G401 (cell line): ENCODE measurements at places on chromosomes 6 and 20. TPM values are rescaled to one million over a fixed set of nuclear protein-coding genes. Genes with fewer than 3 reads are reported as not detected.

PRDM13 gene
- 0.06 and 0.34 TPM in 2 replicates for total RNA-seq

RALGAPA2 gene
- 5.2 and 8.6 TPM in 2 replicates for total RNA-seq

KIF6 gene
- total RNA-seq, result 0.20 and 0.62 TPM in 2 replicates

DNA sequence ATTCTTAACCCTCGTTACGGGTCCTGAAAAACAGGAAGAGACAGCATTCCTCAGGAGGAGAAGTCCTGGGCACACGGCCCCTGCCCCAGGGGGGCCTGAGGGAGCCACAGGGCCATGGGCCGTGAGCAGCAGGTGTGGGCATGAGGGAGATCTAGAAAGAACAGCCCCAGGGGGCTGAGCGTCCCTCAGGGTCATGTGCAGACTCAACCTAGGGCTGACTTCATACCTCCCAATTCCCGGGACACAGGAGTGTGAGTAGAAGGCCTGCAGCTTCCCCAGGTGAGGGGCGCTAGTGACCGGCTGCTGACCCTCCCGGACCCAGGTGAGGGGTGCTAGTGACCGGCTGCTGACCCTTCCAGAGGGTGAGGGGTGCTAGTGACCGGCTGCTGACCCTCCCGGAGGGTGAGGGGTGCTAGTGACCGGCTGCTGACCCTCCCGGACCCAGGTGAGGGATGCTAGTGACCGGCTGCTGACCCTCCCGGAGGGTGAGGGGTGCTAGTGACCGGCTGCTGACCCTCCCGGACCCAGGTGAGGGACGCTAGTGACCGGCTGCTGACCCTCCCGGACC is 35.1 kb downstream of the FRMD1 start:
- DNase-seq, result no peak

- no peak for DNase-seq
Measured at GRCh38 chr6:56936466-56936865, 18.4 kb upstream of the BEND6 start.

DNA sequence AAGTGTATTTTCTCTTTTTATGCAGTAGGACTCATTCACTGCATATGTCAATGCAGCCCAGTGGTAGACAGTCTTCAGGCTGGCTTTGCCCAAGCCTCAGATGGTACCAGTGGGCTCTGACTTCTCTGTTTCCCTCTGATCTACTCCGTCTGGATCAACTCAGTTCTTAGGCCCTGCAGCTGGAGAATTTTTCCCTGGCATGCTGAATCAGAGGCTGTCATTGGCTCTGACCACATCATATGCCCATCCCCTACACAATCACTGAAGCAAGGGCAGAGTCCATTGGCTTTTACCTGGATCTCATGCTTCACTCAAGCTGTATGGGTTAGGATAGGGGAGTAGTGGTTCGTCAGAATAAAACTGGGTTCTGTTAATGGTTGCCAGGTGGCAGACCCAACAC is 57.8 kb downstream of the KIZ start:
- DNase-seq, result no peak

GRCh38 chr6:74597840-74598239 is 608.0 kb downstream of the COL12A1 start:
- DNase-seq, result no peak

PPIL6 gene
- 2.8 and 4.2 TPM in 2 replicates for total RNA-seq

DNA sequence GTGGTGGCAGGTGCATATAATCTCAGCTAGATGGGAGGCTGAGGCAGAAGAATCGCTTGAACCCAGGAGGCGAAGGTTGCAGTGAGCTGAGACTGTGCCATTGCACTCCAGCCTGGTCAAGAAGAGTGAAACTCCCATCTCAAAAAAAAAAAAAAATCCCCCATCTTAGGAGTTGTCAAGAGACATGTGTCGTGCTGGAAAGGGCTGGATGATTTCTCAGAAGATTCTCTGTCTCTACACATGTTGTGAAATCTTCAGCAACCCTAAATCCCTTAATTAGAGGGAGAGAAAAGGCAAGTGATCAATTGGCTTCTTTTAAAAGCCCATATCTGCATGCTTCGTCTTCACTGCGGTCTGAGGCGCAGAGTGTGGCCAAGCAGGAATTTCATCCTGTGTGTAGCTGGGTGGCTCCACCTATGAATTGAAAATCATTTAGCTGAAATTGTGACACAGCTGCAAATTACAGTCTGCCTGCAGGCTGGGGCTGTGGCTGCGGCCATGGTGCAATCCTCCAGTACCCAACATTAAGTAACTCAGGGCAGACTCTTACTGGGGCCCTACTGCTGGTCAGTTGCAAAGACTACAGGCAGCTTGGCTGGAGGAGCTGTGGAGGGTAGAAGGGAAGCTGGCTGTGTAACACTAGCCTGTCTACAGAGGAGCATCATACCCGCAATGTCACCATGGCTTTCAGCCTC is 3.2 kb upstream of the TGM3 start:
- DNase-seq, result no peak

- peak; percentile 82 for DNase-seq
Measured at GRCh38 chr20:63707558-63708300, at the start of the genes ARFRP1 and ZGPAT. Gene ARFRP1 (minus strand): TSS chr20:63707976. CDS start chr20:63707091, 885 bp downstream. Gene ZGPAT (plus strand): TSS chr20:63708039. CDS start chr20:63708581, 542 bp downstream.

LY6G6D gene
- not detected in 2 replicates for total RNA-seq

DNA sequence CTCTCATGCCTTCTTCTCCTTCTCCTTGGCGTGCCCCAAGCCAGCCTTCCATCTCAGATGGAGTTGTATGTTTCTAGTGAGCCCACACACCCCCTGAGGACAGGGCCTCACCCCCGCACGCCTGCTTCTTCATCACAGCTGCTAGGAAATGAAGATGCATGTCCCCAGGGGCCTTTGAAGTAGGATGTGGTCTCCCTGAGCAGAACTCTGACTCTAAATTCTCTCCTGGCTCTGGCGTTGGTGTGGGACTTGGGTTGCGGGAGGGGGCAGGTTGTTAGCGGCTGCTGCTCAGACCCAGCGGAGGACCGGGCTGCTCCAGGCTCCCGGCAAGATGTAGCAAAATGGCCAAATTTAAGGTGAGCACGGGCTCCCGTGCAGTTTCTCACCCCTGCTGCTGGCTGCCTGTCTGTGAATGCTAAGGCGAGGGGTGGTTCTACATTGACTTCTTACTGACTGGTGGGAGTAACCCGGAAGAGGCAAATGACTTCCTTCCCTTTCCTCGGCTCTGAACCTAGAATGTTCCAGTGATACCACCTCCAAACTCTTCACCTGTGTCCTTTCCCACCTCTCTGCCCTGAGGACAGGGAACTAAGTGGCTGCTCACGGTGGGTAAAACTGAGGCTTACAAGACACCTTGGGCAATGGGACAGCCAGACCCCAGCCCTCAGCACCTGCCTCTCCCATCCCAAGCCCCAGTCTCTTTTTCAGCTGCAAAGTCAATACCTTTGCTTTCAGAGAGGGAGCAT is 8.8 kb downstream of the SYNJ2 start:
- DNase-seq, result no peak

DNA sequence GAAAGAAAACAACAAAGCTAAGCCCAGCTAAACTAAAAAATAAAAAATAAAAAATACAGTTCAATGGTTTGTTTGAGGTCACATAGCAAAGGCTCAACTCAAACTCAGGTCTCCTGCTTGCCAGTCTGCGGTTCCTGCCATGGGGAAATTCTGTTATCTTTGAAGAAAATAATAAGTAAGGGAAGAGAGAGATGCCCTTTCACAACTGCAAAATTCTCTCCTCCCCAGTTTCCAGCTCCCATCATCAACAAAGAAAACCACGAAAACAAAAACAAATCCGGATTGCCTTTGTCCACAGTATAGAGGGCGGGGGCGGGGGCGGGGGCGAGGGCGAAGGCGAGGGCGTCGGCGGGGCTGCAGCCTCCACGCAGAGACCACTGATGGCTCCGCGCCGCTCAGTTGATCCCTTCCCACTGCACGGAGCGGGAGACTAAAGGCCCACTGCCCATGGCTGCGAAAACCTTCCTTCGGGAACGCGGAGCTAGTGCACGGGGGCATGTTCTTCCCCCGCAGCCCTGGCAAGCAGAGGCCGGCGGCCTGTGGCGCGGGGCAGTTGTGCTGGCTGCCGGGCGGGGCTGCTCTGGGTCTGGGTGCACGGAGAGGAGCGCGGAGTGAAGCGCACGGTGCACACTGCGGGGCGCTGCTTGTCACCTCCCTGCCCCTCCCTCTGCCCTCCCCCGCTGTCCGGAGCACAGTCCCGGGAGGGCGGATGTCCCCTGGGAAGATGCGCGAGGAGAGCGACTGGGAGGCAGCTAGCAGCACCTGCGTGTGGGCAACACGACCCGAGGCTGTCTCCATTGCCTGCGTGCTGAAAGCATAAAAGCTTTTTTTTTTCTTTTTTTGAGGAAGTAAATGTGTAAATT is 54.1 kb upstream of the TPD52L1 start:
- no peak for DNase-seq

DNA sequence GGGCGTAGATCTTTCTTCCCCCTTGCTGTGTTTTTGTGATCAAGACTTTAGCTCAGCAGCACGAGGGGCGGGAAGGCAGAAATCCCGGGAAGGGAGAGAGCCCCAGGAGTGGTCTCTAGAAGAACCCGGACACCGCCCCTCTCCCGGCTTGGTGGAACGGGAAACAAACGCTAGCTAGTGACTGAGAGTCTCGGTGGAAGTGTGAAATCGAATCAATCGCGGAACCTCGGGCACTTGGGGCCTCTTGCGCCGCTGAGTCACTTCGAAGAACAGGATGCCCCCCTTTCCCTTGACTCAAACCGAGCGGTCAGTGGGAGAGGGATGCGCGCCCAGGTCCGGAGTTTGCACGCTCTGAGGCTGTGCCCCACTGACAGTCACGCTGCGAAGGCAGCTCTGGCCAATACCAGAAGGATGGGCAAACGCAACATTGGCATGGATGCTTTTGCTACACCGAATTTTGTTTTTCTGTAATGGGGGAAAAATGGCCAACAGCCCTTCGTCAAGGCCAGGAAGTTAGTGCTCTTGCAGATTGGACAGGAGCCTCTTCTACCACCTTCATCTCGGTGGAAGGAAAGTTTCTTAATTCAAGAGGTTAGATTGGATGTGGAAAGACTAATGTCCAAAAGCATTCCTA is 1.6 kb upstream of the OLIG3 start:
- no peak for DNase-seq

- peak; percentile 85 for DNase-seq
Measured at GRCh38 chr20:330233-331149, 5.1 kb downstream of the SOX12 start.

GPLD1 gene
- 0.71 and 7.4 TPM in 2 replicates for total RNA-seq

DNA sequence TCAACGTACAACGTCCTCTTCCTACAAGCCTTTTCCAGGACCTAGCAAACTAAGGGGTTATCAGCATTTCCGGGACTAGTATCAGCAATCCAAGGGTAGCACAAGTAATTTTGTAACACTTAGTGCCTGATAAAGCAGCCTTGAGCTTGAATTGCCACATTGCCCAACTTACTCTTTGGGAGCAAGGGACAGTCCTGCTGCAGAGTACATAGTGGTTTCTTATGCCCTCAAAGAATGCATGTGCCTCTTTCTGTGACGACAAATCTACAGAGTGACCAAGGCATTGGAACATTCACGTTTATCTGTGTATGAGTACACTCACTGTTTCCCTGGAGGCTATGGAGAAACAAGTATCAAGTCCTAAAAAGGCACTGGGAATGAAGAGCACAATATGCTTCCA is 3.2 kb upstream of the ID4 start:
- no peak for DNase-seq

NHSL1 gene
- 0.80 and 7.8 TPM in 2 replicates for total RNA-seq

DNA sequence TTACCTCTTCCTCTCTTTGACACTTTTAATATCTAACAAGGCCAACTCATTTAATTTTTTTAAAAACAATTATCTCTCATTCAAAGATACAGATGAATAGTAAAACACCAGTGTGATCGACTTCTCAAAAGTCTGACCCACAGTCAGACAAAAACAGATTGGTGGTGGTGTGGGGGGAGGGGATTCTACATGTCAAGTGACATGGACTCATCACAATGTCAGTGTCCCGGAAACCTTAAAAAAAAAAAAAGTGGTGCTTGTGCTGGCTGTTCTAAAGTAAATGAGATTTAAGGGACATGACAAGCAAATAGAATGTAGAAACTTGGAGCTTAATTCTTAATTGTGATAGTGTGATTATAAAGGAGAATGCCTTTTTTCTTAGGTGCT is 16.3 kb upstream of the RFPL4B start:
- DNase-seq, result no peak

HSPA1L gene
- 0.75 and 0.98 TPM in 2 replicates for total RNA-seq

DNA sequence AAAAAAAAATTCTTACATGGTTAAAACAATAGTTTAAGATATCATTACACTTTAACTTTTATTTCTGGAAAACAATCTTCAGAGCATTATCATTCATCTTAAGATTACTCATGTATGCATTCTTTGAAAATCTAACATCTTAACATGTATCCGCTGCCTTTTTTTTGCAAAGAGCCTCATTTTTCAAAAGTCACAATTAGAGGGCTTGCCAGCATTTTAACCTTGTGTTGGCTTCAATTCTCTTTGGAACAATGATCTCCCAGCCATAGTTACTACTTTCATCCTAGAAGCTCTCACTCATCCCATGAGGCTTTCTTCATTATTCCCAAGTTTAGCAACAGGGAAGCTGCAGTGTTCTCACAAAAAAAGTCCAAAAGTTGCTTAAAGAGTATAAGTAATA is 330.8 kb downstream of the BCKDHB start:
- no peak for DNase-seq

OR2J3 gene
- total RNA-seq, result not detected in 2 replicates

FOXC1 gene
- 10.2 and 11.4 TPM in 2 replicates for total RNA-seq

DNA sequence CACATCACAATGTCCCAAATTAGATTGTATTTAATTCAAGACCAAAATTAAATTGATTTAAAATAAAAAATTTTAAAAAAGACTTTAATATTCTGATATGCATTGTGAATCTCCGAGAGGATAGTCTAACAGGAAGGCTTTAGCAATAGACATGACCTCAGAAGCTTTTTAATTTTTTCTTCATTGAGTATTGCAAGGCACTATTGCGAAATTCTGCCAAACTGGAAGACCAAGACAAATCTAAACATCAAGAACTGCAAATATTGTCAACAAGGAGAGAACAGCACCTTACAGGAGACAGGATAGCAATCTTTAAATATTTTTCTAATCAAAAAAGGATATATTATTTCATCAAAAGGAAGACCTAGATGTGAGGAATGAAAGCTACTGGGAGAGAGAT is 56.9 kb downstream of the BMP5 start:
- DNase-seq, result no peak

DNA sequence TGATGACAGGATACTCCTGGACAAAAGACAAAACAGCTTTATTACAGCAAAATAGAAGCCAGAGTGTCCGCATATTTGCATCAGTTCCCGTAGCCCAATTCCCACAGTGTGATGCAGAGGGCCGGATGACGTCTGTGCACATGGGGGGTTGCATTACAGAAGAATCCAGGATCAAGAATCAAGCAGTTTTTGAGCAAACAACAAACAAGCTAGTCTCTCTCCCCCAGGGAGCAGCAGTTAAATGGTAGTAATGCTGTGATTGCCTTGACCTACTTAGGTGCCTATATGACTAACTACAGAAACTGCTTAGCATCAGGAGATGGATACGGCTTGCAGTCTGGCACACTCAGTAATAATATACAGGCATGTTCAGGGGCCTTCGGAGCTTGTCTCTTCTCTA is 3.2 kb upstream of the SDHAF4 start:
- DNase-seq, result no peak

- DNase-seq, result no peak
Measured at GRCh38 chr20:58627212-58628072, 23.6 kb upstream of the STX16 start.

BHLHE23 gene
- total RNA-seq, result not detected in 2 replicates

- DNase-seq, result peak; percentile 16
Measured at GRCh38 chr20:41176711-41177552, 39.6 kb downstream of the PLCG1 start.
